Osteocyte (in vitro differentiated cells): ENCODE measurements at places on chromosomes 7 and 10. TPM values are rescaled to one million over a fixed set of nuclear protein-coding genes. Genes with fewer than 3 reads are reported as not detected.

Gene STRIP2
- total RNA-seq = 0.73 and 0.81 TPM in 2 replicates

Gene OR13A1
- not detected in 2 replicates for total RNA-seq

Gene CPXM2
- total RNA-seq = not detected in 2 replicates

Gene CDH23
- total RNA-seq = not detected in 2 replicates

Gene IQUB
- total RNA-seq = 0.26 and 0.32 TPM in 2 replicates

Gene PSTK
- total RNA-seq = 5.9 and 6.1 TPM in 2 replicates

Gene PRSS37
- total RNA-seq = not detected in 2 replicates

Gene SEC24C
- total RNA-seq = 64.1 and 64.2 TPM in 2 replicates

Gene MAP3K8
- total RNA-seq = 11.5 and 13.7 TPM in 2 replicates

Gene PON3
- total RNA-seq = not detected in 2 replicates

Gene UBE2D1
- total RNA-seq = 16.4 and 18.3 TPM in 2 replicates

Gene EMX2
- 3.0 TPM in 2 replicates for total RNA-seq

Gene SLC16A9
- total RNA-seq = 0.32 and 0.50 TPM in 2 replicates
